ENCODE measurements at places on chromosomes 1 and 21.

- peak; percentile 55 for DNase-seq
Observed at GRCh38 chr21:28883931-28884330, 108.7 kb downstream of the LTN1 start.

GRCh38 chr1:44652445-44653106, 21.7 kb downstream of the TMEM53 start:
- peak; percentile 59 for DNase-seq

DNA sequence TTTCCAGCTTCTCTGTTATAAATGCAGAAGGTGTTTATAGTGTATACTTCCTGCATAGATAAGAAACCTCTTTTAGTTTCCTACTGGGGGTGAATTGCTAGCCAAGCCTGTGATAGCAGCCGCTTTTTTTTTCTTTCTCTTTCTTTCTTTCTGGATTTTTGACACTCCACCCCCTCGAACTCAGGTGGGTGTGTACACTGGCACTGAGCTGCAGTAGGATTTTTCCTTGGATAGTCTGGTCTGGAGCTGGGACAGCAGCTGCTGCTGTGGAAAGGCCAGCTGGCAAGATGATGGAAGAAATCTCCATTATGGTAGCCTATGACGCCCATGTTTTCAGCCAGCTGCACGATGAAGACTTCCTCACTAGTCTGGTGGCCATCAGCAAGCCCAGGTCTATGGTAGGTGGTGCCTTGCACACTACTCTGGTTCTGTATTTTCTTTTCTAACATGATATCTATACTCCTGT, 122.5 kb upstream of the CACYBP start:
- DNase-seq, result no peak

- DNase-seq, result no peak
Observed at GRCh38 chr1:228001738-228002535, 4.9 kb upstream of the WNT3A start.

- DNase-seq, result no peak
Observed at GRCh38 chr21:46412521-46413364, 45.9 kb upstream of the DIP2A start.

DNA sequence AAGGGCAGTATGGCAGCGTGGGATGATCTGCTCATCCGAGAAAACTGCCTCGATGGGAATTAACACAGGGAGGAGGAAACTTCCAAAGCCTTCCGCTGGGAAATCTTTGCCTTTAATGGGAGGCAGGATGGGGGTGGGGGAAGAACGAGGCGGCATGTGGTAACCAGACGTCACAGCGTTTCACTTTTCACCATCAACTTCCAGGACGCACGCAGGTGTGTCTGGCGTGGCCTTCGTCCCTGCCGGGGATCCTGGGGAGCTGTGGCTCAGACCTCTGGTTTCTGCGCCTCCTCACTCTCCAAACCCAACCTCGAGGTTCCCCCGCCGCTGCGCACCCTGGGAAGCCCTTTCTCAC, 282 bp downstream of the RSPH1 start:
- peak; percentile 23 for DNase-seq

DNA sequence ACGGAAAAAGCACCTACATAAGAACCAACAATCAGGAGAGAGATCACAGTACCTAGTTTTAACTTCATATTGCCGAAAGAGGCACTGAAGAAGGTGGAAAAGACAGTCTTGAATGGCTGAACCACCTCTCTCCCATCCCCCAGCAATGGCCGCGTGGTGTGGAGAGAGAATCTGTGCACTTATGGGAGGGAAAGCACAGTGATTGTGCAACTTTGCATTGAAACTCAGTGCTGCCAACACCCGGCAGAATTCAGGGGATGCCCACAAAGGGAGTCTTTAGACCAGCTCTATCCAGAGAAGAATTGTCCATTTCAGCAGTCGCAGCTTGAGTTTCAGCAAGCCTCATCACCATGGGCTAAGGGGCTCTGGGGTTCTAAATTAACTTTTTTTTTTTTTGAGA, 186.3 kb upstream of the USP25 start:
- no peak for DNase-seq

GRCh38 chr1:12585536-12585935, 32.5 kb downstream of the DHRS3 start:
- no peak for DNase-seq

DNA sequence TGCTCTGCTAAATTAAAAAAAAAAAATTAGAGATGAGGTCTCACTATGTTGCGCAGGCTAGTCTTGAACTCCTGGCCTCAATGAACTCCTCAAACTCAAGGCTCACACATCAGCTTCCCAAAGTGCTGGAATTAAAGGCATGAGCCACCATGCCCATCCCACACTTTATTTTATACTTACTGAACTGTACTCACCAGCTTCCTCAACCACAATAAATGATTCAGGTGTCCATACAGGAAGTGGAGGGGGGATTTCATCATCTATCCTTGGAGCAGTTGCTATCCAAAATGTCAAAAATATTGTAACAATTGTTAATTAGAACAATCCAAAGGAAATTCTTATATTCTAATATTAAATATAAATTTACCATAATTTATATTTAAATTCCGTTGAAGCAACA, 22.4 kb upstream of the RSBN1 start:
- DNase-seq, result no peak

- DNase-seq, result peak; percentile 13
Observed at GRCh38 chr1:6082430-6082971, 36.8 kb downstream of the KCNAB2 start.

DNA sequence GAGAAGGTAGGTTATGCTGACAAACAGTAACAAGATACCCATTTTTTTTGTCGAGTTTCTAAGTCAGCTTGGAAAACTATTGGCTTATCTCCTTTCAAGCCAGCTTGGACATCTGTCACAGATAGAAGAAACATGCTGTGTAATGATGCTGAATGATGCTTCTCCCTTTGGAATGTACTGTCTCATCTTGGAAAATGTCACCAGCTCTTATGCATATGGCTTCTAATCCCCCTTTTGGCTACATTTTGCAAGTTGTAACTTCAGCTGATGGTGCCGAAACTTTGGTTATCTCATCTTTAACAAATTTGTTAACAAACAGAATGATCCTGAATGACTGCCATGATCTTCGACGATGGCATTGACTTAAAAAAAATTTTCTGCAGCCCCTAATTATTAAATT, 68.8 kb upstream of the ST6GALNAC3 start:
- DNase-seq, result peak; percentile 25

- no peak for DNase-seq
Observed at GRCh38 chr1:240151136-240151735, 59.6 kb downstream of the FMN2 start.

DNA sequence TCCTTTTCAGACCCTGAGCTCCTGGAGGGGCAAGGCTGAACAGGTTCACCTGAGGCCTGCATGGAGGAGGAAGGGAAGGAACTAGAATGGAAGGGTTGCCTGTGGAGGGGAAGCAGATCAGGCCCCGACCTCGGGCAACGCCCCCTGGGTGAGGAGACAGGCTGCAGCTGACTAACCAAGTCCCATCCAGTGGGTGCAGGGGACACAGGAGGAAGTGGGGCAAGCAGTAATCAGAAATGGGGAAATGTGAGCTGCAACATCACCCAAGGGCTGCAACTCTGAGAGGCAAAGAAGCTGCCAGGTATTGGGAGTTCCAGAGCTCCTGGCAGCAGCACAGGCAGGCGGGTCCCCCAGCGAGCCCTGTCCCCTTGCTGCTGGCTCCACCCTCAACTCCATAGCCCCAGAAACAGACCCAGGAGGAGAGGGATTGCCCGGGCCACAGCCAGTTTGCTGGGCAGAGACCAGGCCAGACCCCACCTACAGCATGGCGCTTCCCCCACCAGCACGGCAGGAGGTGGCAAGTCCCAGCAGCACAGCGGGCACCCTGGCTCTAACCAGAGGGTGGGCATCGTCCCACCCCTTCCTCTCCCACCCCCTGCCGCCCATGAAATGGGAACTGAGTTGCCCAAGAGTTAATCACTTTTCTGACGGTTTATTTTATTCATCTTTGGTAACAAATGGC, 38.5 kb downstream of the MRPL37 start:
- no peak for DNase-seq

DNA sequence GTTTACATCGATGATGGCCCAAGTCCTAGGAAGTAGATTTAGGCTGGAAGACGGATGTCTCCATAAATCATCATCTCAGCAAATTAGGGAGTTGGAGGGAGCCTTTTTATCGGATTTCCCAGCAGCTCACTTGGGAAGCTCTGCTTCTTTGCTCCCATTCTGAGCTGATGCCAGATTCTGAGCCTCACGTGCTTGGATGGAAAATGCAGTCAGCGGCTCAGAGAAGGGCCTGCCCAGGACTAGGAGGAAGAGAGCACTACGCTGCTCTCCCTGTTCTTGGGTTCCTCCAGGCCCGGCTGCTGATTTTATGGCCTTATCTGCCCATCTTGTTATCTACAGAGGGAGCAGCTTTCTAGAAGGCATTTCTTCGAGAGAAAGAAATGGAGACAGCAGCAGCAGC, 42.0 kb downstream of the UBIAD1 start:
- peak; percentile 6 for DNase-seq

DNA sequence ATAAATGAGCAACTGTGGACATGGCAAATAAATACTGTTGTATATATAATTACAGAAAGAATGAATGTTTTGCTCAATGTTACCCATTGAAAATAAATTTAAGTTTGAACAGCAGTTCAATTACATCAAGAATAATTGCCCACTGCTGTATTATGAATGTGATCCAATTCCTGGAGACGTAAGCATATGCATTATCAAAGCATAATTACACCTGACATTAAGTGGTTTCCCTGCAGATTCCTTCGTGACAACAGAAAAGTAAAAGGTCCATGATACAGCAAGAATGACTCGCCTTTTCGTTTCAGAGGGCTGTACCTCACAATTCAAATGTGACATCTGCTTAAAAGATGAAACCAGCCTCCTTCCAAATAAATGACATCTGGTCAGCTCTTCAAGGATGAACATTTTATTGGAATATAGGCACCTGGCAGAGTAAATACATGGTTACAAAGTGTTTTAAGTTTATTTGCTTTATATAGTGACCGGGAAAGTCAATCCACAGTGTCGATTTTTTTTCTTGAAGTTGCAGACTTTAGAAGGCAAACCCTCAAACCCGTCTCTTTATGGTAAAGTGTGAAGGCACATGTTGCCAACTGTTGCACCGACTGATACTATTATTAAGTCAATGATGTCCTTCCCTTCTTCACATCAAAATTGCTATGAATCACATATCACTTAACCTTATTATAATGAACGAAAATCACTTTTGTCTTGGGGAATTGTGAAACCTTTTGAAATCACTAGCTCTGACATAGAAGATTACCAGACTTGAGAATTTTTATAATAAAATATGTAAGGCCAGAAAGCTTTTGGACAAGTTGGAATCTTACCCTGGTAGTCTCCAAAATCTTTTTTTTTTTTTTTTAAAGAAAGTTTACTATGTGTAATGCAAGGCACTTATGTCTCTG, 36.2 kb upstream of the EDEM3 start:
- no peak for DNase-seq

GRCh38 chr1:117638759-117639158, 32.9 kb downstream of the TENT5C start:
- no peak for DNase-seq

GRCh38 chr21:31932470-31932764, 59.6 kb downstream of the HUNK start:
- no peak for DNase-seq

- no peak for DNase-seq
Observed at GRCh38 chr1:3117879-3118278, 48.9 kb downstream of the PRDM16 start.

DNA sequence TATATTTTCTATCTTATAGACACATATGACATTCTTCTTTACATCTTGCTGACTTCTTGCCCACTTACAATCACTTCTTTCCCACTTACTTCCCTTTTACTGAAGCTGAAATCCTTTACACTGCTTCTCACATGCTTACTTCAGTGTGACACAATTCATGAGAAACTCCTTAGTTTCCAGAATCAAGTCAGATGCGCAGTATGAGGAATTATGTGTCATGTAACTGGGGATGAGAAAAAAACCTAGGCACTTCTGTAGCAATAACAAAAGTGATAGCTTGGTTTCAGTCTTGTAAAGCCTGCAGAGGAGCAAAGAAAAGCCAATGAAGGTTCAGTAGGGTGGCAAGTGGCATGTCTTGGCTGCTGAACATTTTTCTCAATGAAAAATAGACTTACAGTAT, 566.2 kb upstream of the RGS18 start:
- DNase-seq, result no peak

GRCh38 chr1:56137090-56137489, 442.3 kb downstream of the PLPP3 start:
- no peak for DNase-seq

DNA sequence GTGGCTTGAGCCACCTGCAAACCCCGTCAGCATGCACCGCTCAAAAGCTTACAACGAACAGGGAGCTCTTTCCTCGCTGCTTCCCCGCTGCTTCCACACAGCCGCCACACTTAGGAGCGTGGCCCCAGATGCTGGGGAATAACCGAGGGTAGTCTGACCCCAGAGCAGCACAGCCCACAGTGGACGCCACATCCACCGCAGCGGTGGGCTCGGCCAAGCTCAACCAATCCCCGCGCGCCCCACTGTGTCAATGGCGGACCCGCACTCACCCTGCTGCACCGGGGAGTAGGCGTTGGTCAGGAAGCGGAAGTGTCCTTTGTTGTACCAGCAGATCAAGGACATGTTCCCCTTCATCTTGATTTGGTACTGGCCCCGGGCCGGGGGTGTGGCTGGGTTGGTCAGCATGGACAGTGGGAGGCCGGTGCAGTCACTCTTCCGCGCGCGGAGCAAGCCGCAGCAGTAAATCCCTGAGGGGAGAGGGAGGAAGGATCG, 93.5 kb downstream of the PGBD5 start:
- DNase-seq, result no peak

DNA sequence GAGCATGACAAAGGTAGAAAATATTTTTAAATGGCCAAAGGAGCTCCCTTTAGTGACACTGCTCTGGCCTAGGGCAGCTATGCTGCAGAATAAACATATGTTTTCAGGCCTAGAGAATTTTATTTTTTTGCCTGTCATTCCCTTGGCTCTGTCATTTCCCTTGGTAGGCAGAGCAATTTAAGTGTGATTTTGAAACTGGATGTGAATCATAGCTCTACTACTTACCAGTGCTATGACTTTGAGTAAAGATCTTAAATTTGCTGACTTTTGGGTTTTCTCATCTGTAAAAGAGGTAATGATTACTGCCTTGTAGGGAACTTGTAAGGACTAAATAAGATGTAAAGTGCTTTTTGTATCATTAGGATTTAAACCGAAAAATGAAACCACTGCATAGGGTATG, 189.0 kb upstream of the ZRANB2 start:
- DNase-seq, result no peak

- no peak for DNase-seq
Observed at GRCh38 chr1:48841966-48842365, 65.3 kb upstream of the BEND5 start.

DNA sequence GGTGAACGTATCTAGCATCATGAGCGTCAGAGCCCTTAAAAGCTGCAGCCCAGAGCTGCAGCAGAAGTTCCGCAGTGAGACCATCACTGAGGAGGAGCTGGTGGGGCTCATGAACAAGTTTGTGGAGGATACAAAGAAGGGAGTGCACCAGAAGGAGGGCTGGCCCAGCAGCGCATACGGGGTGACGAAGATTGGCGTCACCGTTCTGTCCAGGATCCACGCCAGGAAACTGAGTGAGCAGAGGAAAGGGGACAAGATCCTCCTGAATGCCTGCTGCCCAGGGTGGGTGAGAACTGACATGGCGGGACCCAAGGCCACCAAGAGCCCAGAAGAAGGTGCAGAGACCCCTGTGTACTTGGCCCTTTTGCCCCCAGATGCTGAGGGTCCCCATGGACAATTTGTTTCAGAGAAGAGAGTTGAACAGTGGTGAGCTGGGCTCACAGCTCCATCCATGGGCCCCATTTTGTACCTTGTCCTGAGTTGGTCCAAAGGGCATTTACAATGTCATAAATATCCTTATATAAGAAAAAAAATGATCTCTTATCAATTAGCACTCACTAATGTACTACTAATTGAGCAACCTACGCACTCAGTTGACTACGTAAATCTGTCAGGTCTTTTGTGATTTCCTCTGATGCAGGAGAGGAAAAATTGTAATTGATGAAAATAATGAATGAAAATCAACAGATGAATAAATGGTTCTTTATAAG, 2.8 kb downstream of the CBR1 start:
- DNase-seq, result no peak
